GM04503 (cell line): ENCODE measurements at places on chromosomes 12 and 14.
A peak's percentile ranks its signal among the peaks of the same experiment; 100 is the strongest.

DNA sequence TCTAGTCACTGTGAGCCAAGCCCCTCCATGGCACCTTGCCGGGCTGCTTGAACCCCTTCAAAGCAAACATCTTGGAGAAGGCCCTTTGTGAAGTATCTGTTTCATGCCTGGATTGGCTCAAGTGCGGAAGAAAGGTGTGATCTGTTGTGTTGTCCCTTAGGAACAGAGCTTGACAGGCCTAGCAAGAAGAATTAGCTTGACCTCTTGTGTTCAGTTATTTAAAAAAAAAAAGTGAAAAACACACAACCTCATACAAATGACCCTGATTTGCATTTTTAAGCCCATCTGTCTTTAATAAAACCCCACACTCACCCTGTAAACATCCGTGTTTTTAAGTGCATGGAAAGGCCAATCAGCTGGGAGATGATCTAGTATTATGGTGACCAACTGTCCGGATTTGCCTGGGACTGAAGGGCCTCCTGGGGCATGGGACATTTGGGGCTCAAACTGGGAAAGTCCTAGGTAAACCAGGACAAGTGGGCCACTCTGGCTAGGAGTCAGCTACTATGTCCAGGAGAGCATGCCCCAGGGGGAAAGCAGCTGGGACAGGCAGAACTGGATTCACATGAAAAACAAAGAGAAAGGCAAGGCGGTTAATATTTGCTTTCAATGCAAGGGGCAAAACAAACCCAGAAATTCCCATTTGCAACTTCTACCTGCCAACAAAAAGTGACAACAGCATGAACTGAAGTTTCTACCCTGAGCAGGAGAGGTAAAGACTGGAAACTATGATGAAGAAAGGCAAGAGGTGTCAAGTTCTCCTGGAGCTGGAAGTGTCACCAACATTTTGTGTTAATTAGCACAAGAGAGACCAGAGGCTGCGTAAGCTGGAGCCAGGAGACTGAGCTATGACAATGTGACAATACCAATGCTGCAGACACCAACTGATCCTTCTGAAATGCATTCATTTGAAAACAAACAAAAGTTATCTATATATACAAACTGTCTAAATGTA lies 78.6 kb downstream of the CLMN start:
- no peak for DNase-seq

GRCh38 chr14:93163564-93163963 lies 21.1 kb downstream of the MOAP1 start:
- DNase-seq, result no peak

DNA sequence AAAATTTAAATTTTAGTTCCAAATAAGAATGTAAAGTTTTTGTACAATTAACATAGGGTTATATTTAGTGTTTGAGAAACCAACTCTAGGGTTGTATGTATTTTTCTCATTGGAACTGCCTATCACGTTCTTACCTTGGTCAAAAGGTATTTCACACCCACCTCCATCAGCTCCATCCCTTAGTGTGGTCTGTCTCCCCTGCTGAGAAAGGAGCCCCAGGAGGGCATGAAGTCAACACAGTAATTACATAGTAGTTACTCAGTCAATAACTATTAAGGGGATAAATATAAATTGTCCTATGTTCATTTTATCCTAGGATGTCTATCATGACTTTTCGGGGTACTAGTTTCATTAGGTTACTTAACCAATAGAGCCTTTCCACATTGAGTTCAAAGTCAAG lies 106.3 kb downstream of the AKAP6 start:
- no peak for DNase-seq

GRCh38 chr14:51317373-51317772 lies 77.3 kb downstream of the TMX1 start:
- DNase-seq, result no peak

GRCh38 chr12:57806677-57807076 lies 11.9 kb downstream of the AVIL start:
- DNase-seq, result no peak

DNA sequence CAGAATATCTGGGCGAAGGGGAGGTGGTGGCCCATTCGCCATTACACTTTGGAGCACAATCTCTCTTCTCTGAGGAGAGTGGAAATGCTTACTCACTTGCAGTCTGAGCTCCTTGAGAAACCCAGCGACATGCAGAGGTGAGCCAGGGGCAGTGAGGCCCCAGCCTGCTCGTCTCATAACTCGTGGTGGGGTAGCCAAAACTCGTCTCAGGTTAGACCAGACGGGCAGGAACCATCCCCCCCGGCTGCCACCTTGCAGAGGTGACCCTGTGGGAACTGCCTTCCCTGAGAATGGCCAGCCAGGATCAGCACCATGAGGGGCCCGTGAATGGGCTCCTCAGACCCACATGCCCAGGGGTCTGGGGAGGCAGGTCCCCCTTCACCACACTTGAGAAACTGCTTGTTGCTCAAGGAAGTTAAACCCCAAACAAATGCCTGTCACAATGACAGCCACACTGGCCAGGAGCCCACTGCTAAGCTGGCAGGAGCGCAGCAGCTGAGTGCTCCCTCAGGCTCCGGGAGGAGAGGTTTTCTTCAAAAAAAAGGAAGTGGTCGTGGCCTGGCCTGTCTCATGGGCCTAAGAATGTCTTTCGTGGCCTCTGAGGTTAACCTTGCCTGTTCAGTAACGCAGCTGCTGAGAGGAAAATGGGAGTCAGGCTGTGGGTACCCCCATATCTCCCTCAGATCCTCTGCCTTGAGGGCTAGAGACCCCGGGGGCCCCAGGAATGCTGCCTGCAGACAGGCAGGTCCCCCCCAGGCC lies 9.2 kb upstream of the ALDH2 start:
- no peak for DNase-seq

- DNase-seq, result no peak
These were observed 14.2 kb downstream of the SEL1L start for GRCh38 chr14:81519200-81520011.

GRCh38 chr12:32379667-32380066 lies 19.7 kb upstream of the FGD4 start:
- no peak for DNase-seq

DNA sequence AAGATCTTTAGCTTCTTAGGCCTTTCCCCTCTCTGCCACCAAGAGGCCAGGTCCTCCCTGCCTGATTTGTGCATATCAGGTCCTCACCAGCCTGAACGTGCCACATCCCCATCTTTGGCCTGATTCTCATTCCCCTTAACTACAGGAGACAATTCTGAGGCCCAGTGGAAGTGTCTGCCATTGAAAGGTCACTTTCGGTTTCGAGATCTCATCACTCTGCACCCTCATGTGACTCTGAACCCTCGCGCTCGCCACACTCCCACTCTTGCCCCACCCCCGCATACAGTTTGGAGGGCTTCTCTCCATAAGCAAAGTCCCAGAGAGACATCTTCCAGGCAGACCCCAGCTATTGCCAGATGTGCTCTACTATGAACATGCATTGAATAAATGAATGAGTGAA lies 189.0 kb downstream of the NTF3 start:
- DNase-seq, result no peak

DNA sequence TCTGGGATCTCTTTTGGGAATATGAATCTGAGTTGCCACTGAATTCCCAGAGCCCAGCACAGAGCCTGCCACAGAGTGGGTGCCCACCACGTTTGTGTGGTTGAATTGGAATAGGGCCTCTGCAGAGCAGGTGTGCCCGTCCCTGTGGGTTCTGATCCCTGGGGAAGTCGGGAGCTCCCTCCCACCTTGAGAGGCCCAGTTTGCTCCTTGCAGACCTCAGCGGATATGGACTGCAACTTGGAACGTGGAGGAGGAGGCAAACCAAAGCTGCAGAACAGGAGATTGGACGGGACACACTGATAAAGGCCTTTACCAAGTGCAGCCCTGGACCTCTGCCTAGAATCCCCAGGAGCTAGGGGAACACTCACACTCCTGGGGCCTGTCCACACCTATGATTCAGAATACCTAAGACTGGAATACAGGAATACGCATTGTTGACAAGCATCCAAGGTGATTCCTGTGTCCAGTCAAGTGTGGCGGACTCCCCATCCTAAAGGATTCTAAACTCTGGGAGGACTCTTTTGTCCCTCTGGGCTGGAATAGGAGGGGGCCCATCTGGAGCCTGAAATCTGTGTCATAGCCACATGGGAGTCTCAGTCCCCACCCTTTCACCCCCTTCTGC lies 2.4 kb downstream of the KRT76 start:
- DNase-seq, result no peak

- no peak for DNase-seq
These were observed 26.0 kb upstream of the IL22 start for GRCh38 chr12:68279227-68280054.

GRCh38 chr14:87944987-87945604 lies 47.9 kb downstream of the GALC start:
- peak; percentile 9 for DNase-seq

DNA sequence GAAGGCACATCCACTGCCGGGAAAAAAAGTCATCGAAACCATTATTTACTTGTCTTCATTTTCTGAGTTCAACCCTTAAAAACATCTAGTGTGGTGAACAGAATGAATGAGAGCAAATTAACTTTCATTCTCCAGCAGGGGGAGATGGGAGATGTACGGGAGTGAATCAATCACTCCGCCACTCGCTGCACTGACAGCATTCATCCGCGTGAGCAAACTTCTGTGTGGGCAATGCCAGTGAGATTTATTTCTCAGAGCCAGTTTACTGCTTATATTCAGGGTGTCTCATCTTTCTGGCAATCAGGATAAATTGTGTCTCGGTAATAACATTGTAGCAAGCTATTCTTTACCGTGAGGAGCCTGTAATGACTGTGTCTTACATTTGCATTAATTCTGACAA lies 463.6 kb upstream of the MIS18BP1 start:
- DNase-seq, result no peak

DNA sequence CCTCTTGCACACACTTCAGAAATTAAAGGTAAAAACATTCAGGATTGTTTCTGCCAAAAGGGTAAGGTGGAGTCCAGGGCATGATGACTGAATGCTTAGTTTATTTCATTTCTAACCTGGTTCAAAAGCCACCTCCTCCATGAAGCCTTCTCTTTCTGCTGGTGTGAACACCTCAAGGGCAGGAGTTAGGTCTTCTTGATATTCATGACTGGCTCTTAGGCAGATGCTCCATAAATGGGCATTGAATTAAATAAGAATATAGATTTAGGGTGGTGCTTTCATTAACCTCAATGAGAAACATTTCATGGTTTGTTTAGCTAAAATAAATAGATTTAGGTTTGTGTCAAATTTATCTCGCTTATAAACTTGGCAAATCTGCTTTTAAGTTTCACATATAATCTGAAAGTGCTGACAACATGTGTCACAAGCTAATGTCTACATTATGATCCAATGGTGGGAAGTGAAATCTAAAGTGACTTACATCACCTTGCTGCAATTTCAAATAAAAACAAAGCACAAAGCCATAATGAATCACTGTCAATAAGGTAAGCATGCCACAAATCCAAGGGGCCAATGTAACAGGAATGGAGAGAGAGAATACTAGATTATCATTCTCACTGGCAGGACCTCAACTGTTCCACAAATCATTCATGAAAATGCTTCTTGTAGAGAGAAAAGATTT lies 72.7 kb upstream of the GRIP1 start:
- DNase-seq, result no peak

- DNase-seq, result no peak
These were observed 14.8 kb downstream of the CKAP4 start for GRCh38 chr12:106233011-106233410.

DNA sequence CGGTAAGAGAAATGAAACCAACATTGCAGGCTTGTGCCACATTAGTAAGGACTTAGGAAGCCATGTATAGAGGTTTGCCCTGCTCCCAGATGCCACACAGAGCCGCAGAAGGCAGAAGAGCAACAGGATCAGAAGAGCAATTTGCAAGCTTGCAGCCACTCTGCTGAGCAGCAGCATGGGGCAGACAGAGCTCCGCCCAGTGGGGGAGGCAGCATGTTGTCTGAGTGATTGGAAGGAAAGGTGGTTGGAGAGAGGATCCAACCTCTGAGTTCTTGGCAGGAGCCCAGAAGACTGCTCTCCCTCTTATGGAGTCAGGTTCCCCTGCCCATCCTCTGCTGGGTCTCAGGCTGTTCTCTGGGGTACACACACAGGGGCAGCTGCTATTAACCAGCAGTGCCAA lies 2.3 kb upstream of the KRT6A start:
- no peak for DNase-seq

DNA sequence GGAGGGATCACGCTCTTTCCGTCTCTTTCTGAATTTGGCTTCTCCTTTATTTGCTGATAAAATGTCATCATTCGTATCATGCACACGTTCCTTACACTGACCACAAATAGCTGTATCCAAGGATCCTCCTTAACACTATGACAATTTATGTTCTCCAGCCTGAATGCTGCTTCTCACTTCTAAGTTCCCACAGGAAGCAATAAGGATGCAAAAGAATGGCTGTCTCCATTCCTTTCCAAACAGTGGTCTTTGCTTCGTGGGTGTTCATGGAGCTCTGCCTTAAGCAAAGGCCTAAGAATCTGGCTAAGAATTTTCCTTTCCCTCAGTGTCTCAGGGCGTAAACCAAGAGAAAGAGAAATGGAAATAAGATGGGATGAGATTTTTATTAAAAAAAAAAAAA lies 200.2 kb downstream of the ITPR2 start:
- no peak for DNase-seq

DNA sequence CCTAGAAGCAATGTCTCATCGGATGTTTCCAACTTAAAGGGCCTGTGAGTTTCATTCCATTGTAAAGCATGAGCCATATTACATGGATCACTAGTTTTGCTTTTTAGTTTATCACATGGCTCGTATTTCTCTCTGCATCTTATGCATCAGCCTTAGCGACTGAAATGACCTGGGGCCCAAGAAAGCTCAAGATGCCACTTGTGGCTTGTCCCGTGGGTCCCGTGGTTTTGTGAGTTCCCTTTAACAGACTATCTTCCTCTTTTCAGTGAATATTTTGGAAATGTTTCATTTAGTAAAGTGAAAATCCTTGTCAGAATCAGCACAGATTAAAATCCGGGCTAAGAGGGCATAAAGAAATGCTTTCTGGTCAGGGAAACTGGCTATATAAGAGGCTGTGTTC lies 86.2 kb upstream of the PPM1H start:
- DNase-seq, result no peak

- DNase-seq, result no peak
These were observed 41.2 kb upstream of the C12orf75 start for GRCh38 chr12:105289114-105289904.

- no peak for DNase-seq
These were observed 7.4 kb downstream of the IFI27L1 start for GRCh38 chr14:94088516-94088915.

GRCh38 chr12:56159482-56160192 lies 1.5 kb downstream of the MYL6 start:
- DNase-seq, result no peak

DNA sequence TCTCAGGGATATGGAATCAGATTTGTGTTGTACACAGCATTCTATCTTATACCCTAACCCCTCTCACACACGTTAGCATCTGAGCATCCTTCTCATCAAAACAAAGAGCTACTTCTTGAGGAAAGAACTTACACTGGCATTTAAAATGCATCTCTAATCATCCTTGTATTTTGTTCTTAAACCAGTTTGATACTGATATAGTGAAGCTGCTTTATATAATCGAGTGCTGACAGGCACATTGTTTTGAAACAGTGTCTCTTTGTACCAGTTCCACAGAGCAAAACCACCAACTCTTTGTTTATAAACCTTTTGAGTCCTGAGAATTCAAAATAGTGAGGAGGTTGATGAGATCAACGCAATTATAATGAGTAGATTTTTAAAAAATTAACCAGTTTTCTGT lies 8.8 kb downstream of the GPR33 start:
- DNase-seq, result no peak

GRCh38 chr12:11862798-11863197 lies 207.9 kb upstream of the BCL2L14 start:
- DNase-seq, result no peak
